Stimulated activated CD8-positive, alpha-beta memory T cell treated with anti-CD3 and anti-CD28 coated beads, Interleukin-2, amount 100 ng/mL, for 1 hour (primary cell): ENCODE measurements at places on chromosomes 2 and 18.

GRCh38 chr2:236959036-236959435 lies 126.7 kb upstream of the COPS8 start:
- no peak for DNase-seq

- DNase-seq, result no peak
Observed at GRCh38 chr2:60047347-60047746, 506.1 kb downstream of the BCL11A start.

DNA sequence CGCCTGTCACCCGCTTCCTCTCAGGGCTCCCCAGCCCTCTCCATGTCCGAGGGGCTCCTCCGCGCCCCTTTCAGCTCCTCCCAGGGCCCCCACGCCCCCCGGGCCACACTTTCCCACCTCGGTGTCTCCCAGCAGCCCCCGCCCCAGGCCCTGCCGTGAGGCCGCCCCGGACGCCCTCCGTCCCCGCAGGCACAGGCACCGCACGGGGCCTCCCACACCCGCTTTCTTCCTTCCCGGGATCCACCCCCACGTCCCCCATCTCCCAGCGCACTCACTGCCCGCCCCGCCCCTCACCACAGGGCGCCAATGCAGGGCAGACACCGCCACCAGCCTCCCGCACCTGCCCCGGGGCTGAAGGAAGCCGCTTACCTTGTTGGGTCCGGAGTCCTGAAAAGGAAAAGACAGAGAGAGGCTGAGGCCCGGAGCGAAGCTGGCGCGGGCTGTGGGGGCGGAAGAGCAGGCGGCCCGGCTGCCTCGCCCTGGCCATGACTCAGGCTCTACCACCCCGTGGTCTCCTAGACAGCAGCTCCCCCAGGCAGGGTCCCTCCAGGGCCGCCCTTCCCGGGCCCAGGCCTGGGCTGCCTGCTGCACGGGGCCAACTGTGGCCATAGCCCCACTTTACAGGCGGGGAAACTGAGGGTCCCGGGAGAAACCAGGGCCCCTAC lies 37.7 kb downstream of the KIF1A start:
- DNase-seq, result no peak

DNA sequence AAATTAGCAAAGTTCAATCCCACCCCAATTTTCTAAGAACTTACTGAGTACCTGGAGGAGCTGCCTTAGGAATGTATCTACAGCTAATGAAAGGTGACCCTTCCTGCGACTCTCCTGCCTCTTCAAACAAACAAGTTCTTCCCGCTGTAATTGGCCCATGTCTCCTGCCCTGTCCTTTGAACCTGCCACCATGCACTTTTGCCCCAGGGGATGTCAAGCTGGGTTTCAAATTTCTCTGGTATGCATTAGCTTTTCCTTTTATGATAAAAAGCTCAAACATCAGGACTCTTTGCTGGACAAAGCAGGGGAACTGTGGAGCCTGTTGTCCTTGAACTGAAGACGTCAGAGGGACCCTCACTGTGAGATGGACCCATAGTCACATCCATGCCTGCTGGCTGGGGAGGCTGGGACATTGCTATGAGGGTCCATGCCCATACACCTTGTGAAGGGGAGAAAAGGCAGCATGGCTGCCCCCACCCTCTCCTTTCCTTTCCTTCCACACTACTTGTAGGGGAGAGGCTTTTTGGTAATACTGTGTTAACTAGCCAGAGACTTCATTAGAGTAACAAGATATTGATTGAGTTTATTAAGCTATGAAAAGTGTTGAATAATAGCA lies 210.7 kb upstream of the COPS8 start:
- DNase-seq, result no peak

DNA sequence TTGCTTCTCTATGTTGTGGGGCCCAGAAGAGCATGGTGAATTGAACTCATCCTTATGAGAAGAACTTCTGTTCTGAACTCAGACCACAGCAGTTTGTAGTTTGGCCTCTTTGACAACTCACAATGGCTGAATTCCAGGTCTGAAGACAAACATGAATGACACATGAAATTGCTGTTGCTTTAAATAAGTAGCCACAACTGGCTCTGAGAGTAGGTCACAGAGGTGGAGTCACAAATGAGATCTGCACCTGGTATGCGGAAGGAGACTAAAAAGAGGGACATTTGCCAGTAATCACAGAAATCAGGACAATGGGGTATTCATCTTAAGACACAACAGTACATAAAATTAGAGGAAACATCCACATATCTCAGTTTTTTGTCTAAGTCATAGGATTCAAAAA lies 290.3 kb upstream of the MMADHC start:
- DNase-seq, result no peak

GRCh38 chr2:11406958-11407381 lies 59.0 kb downstream of the E2F6 start:
- no peak for DNase-seq

DNA sequence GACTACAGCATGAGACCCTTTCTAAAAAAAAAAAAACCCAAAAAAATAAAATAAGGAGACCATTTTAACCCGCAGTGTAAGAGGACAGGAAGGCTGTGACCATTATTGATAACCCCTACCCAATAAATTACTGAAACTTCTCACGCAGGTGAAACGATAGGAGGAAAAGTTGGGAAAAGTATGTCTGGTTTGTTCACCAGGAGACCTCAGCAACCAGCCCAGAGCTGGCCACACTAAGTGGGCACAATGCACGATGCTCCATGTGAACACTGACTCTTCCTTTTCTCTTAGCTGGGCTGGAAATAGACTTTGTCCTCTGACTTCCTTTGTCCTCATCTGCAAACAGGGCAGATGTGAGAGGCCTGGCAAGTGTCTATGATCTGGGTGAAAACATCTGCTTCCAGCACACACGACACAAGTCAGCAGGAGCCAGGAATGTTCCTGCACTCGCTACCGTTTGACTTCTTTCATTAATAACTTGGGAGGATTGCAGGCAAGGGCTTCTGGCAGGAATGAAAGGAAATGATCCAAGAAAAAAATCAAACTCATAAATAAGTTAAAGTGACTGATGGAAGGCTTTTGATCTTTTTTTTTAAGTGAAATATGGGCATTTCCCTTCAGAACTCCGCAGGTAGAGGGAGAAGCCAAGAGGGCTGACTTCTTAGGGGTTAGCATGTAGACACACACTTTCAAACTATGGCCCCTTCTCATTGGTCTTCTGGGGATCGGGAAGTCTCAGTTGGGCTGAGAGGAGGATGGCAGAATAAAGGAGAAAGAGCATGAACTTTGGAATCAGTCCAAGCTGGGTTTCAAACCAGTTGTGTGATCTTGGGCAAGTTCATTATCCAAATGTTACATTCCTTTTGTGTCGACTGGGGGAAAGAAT lies 137.4 kb upstream of the MYCN start:
- DNase-seq, result no peak

DNA sequence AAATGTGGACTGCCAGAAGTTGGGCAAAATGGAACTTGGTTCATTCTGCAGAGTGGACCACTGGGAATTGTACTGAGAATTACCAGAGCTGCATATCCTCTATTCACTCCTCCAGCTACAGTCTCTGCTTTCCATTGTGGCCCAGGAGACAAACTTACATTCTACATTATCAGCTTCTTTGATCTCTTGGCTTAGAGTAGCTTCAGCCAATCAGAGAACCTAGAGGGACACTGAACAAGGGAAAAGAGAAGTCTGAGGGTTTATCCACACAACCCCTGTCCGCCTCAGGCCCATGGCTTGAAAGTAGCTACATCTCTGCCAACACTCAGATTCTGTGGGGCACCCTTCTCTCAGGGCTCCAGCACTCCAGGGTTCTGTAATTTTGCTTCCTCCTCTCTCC lies 251.1 kb downstream of the TRIB2 start:
- DNase-seq, result no peak

DNA sequence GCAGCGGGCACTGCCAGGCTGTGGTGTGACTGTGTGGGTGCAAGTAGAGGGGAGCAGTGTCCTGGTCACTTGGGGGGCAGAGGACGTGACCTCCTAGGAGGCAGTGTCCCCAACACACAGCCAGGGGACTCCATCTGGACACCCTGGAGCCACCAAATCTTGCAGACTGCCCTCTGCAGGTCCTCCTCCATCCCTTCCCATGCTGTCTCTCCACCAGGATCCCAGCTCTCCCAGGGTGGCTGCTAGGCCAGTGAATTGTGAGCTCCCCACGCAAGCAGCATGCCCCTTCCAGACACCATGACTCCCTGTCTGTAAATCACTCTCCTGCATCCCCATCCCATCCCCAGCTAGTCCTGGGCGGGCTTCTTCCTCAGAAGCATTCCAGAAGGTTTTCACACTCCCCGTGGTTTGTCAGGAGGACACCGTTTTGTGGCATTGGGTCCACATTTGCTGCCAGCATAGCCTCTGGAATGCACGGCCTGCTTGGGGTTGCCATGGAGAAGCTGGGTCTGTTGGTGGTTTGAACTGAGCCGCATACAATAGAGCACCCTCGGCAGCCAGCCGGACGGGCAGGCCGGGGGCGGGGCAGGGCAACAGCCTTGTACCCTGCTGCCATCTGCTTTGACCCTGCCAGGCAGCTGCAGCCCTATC lies 210.7 kb downstream of the KLHL29 start:
- DNase-seq, result no peak

DNA sequence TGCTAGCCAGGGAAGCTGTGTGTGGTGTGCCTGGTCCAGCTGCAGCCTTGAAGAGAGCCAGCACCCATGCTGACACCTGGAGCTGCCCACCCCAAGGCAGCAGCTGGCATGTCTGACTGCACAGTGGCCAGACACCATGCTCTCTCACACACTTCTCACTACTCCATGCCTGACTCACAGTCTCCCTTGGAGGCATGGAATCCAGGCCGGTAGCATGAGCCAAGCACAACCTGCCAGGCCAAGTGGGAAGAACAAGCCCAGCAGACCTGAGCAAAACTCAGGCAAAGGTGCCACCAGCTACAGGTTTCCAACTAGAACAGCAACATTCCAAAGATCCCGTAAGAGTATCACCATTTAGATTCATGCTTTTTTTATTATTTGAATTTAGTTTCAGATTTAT lies 625.3 kb upstream of the LRRTM4 start:
- DNase-seq, result no peak

DNA sequence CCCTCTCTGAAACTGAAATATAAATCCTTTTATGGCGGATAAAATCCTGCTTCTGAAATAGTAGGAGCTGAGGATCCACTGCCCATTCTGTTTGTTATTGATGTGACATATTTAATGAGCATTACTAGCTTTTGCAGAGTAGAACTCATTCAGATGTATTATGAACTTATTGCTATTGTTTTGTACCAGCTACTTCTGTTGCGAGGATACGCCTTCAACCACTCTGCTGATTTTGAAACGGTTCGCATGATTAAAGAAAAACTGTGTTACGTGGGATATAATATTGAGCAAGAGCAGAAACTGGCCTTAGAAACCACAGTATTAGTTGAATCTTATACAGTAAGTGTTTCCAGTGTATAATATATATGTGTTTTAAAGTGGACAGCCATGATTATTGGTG lies 27.7 kb downstream of the ACTR2 start:
- no peak for DNase-seq

GRCh38 chr2:198062826-198063225 lies 258.4 kb downstream of the PLCL1 start:
- DNase-seq, result no peak

DNA sequence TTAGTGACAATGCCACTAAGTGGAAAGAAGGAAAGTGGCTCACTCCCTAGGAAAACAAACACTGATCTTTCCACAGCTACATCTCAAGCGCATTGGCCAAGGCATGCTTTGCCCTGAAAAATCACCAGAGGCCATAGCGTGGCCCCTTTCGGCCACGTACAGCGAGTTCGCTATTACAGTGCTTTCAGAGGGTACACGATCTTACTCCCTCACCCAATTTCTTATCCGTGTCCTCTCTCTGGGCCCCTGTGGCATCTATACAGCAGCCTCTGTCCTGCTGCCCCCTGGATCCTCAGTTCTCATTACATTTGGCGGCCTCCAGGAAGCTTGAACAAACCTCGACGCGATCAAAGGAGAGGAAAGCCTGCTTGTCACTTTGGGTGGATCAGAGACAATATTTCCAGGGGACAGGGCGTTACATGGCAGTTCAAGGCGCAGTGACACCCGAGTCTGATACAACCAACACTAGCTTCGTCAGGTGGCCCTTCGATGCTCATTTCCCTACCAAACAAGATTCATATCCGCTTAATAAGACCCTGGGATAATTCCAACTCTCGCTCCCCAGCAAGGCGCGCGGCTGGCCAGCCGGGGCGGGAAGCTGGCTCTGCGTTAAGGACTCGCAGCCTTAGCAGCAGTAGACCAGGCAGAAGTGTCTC lies 941 bp downstream of the SKOR2 start:
- no peak for DNase-seq

DNA sequence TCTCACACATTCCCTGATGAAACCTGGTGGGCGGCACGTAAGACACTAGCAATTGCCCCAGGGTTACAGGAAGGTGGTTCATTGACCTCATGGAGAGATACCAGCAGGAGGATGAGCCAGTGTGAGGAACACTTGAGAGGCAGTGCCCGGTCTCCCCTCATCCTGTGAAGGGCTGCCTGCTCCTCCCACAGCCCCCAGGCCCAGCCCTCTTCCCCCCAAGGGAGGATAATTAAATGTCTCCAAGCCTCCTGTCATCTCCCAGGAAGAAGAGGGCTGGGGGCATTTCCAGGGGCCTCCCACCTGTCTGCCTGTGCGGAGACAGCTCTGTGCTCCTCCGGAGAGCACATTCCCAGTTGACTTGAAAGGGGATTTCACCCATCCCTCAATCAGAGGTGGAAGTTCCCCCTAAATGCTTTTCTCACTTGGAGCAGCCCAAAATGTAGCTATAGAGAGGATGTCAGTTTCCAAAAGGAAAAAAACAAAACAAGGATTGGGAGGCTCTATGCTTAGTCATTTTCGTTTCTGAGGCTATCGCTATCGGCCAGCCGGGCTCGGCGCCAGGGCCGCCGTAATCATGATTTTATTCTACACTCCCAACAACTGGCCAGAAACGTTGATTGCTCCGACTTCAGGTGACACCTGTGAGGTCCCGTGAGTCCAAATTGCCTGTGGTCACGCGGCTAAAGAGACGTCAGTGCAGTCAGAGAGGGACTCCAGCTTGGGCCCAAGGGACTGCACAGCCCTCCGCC lies 7.1 kb downstream of the KCNF1 start:
- no peak for DNase-seq

- no peak for DNase-seq
Observed at GRCh38 chr2:53969285-53969967, 1.4 kb downstream of the PSME4 start.

GRCh38 chr2:64283641-64284361 lies 139.6 kb upstream of the PELI1 start:
- DNase-seq, result no peak

GRCh38 chr2:138267161-138267901 lies 234.2 kb upstream of the SPOPL start:
- DNase-seq, result no peak

DNA sequence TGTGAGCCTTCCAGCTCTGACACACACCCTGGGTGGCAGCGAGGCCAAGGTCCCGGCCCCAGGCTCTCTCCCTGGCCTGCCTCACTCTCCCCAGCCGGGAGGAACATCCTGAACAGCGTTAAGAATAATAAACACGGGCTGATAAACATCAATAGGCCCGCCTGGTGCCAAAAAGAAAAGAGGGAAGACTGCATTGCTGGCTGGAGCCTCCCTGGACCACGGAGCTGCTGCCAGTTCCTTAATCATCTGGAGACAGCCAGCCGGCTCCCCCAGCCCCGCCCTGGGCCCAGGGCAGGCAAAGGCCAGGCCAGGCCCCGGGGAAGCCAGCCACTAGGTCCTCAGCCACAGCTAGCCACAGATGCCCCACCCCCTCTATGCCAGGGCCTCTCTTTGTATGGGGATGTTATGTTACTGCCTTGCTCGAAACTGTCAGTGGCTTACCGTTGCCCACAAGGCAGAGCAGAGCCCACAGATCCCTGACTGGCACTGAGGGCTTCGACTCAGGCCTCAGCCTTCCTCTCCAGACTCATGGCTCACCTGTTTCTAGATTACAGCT lies 293.7 kb downstream of the DYSF start:
- DNase-seq, result no peak
